ENCODE measurements at places on chromosomes 16 and 17.

DNA sequence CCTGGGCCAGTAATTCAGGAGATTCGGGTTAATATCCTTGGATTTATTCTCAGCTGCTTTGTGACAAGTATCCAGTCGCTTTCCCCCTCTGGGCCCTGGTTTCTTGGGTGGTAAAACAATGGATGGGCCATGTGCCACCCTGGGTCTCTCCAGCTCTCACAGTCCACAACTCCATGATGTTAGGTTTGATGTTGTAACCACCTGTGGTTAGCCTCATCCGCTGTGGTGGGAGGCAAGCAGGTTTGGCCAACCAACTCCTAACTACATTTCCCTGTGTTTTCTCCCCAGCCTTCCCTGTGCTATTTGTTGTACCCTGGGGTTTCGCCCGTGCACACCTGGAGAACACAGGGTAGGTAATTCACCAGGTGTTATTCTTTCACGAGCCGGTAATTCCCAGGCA, 35.1 kb downstream of the GLP2R start:
- DNase-seq, result no peak

- DNase-seq, result no peak
Observed at GRCh38 chr17:35740997-35741931, 9.8 kb downstream of the RASL10B start.

GRCh38 chr16:56532714-56533113, 12.9 kb upstream of the BBS2 start:
- no peak for DNase-seq

DNA sequence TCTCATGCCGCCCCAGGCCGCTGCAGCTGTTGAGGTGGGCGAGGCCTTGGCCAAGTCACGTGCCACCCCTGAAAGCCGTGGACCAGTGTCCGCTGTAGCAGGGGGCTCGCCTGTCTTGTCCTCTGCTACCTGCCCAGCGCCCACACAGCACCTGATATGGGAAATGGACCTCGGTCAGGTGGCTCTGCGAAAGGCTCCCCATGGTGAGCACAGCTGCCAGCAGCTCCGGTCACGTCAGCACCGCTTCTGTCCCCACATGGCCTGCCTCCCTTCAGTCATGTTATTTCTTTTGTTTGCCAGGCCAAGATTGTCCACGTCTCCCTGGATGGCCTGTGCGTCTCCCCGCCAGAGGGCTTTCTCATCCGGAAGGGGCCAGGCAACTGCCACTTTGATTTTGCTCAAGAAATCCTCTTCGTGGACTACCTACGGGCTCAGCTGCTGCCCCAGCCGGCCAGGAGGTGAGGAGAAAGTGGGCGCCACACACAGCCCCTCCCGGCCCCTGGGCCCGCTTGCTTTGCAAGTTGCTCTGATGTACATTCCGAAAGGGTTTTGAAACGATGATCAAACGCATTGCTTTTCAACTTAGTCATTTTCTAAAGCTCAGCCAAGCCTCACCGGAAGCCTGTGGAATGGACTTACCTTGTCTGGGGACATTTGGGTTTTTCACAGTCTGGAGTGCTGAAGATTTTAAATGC, 219.8 kb downstream of the KATNIP start:
- no peak for DNase-seq

DNA sequence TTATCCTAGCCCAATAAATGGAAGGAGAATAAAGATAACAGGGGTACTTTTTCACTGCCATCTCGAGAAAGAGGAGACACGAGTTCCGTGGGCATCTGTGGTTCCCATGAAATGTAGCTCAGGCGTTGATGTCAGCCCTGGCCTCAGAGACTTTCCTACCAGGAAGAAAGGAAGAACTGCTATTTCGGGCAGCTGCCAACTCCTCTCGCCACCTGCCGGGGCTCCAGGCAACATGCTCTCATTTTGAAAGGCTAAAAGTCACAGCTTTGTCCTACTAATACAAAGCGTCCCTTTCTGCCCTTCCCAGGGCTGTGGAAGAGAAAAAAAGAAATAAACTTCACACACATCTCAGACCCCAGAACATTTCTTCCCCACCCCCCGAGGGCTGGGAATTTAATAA, 65.8 kb downstream of the DHRS7C start:
- no peak for DNase-seq

- DNase-seq, result no peak
Observed at GRCh38 chr16:3328643-3329042, 23.3 kb downstream of the ZNF75A start.

Measured in stimulated activated CD4-positive, alpha-beta T cell treated with anti-CD3 and anti-CD28 coated beads, Interleukin-2, amount 100 ng/mL, for 48 hours (primary cell).